ENCODE measurements at places on chromosomes 4 and X.

GRCh38 chr4:7647600-7648543, 213.1 kb upstream of the PSAPL1 start:
- DNase-seq, result no peak

DNA sequence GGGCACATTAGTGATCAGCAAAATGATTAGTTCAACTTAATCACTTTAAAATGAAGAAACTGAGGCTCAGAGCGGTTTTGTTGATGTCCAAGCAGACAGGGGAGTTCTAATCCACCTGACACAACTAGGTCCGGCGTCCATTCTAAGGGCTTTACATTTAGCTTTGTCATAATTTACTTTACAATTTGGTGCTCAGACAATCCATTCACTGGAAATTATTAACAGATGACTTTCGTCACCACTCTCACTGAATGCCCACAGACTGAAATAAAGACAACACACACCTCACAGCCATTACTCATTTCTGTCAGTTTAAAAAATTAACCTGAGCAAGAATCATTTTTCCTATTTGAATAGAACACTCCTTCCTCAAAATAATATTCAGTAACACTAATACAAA, 10.8 kb downstream of the NR3C2 start:
- DNase-seq, result no peak

DNA sequence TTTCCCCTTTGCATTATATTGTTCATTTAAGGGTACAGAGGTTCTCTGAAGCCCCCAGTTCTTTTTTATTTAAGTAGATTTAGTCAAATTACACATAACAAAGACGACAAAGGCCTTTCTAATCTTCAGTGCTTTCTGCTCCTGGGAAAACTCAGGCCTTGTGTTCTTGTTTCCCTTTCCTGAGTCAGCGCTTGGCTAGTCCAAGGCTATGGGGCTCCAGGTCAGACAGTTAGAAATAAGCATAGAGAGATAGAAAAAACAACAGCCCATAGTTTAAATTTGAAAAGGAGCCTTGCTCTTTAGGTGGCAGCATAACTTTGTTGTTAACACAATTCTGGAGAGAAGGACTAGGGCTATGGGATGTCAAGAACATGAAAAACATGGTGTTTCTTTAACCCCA, 97.3 kb downstream of the PPP1R2C start:
- no peak for DNase-seq

GRCh38 chr4:185529413-185529812, 5.9 kb downstream of the PDLIM3 start:
- DNase-seq, result no peak

- DNase-seq, result no peak
Observed at GRCh38 chrX:109812236-109812635, 79.2 kb upstream of the ACSL4 start.

GRCh38 chr4:26152056-26152455, 168.8 kb upstream of the RBPJ start:
- no peak for DNase-seq

DNA sequence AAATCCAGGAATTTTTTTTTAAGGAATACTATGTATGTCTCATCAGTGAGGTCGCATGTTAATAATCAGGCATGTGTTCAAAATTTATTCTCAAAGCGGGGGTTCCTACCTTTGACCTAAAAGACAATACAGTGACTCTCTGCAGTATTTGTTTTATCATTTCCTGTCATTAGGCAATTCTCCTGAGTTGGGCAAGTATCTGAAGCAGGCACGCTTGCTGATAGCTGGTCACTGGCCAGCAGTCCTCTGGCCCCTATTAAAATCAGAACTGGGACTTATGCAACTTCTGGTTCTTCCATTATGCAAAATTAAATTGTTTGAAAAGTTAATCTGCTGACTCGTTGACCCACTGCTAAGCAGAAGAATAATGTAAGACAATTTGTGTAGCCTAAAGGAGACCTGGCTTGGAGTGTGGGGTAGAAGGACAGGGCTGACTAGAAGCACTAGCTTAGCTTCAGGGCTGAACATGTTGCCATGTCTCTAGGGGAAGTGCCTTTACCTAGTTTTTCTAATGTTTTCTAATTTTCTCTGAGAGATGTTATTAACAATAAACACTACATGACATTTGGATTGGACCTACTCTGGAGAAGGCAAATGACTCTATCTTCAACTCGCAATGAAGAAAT, 36.0 kb upstream of the GABRA2 start:
- no peak for DNase-seq

- DNase-seq, result no peak
Observed at GRCh38 chr4:65805936-65806335, 135.6 kb upstream of the EPHA5 start.

DNA sequence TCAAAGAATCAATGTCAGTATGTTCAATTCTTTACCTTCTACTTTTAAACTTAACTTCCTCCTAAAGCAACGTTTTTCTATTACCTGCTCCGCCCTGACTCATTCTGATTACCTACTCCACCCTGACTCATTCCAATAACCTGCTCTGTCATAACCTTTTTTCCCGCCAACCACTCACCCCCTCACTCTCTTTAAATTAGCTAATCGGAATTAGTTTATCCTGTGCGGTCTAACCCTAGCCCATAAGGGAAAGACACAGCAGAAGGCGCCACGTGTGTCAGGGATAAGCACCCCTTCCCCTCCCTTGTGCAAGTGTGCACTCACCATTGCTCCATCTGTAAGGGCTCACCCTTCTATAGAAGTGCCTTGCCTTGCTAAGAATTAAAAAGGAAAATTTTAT, 64.4 kb downstream of the EIF4E start:
- no peak for DNase-seq

DNA sequence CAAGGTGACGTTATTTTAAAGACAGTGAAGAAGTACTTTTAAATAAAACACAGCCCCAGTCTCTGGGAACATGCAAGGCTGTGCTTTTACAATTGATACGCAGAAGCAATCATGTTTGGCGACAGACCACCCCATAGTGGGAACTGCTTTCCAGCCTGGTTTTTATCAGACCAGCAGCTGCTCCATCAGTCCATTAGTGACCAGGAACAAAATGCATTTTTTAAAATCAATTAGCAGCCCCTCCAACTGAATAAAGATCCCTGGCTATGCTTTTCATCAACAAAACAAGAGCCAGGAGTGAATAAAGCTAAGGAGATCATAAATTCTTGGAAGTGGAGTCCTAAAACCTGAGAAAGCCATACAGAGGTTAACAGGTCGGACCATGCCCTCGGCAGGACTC, 153.0 kb upstream of the TENM3 start:
- DNase-seq, result no peak

- DNase-seq, result no peak
Observed at GRCh38 chr4:176927664-176928063, 134.9 kb upstream of the VEGFC start.

GRCh38 chr4:74675673-74676279, 118.5 kb downstream of the BTC start:
- no peak for DNase-seq

DNA sequence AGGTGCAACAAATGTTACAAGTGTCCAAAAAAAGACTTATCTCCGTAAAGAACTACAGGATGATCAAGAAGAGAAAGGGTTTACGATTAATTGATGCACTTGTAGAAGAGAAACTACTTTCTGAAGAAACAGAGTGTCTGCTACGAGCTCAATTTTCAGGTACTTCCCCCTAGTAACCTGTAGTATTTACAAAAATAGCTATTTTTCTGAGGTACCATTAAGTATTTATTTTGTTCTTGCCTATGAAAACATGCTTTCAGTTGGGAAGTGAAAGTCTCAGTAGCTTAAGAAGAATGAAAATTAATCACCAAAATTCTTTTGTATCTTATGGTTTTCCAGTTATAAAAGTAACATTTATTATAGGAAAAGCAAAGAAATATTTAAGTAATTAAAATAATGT, 5.9 kb downstream of the THAP9 start:
- DNase-seq, result no peak

GRCh38 chr4:10192331-10192730, 75.7 kb upstream of the WDR1 start:
- DNase-seq, result no peak

- DNase-seq, result no peak
Observed at GRCh38 chr4:56799161-56799759, 22.2 kb downstream of the SPINK2 start.

GRCh38 chrX:87621697-87622096, 104.1 kb downstream of the KLHL4 start:
- no peak for DNase-seq

DNA sequence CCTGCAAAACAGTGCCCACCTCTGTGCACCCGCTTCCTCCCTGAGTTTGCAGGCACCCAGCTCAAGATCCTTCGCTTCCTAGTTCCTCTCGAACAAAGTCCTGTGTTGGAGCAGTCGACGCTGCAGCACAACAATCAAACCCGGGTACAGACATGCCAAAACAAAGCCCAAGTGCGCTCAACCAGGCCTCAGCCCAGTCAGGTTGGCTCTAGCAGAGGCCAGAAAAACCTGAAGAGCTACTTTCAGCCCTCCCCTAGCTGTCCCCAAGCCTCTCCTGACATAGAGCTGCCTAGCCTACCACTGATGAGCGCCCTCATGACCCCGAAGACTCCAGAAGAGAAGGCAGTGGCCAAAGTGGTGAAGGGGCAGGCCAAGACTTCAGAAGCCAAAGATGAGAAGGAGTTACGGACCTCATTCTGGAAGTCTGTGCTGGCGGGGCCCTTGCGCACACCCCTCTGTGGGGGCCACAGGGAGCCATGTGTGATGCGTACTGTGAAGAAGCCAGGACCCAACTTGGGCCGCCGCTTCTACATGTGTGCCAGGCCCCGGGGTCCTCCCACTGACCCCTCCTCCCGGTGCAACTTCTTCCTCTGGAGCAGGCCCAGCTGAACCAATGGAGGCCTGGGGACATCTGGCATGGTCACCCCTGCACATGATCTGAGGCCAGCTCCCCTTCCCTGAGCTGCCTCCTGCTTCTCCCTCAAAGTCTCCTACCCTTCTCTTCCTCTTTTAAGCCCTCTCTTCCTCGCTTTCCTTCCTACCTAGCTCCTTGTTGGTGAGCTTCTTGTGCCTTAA, 6.9 kb downstream of the APEX2 start:
- no peak for DNase-seq

DNA sequence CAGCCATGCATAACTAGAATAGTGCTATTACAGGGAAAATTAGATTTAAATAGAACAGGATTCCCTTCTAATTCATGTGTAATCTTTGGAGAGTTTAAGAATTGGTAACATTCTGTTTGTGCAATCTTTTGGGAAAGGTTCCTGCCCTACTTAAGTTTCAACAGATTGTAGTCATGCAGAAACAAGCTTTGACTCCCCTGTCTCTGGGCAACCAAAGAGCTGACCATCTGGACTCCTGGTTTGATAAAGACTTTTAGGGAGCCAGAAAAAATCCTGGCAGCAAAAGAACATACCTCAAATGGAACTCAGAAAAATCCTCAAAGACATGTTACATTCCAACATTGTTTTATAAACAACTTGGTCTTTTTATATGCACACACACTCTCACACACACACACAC, 191.1 kb upstream of the NEIL3 start:
- DNase-seq, result no peak

DNA sequence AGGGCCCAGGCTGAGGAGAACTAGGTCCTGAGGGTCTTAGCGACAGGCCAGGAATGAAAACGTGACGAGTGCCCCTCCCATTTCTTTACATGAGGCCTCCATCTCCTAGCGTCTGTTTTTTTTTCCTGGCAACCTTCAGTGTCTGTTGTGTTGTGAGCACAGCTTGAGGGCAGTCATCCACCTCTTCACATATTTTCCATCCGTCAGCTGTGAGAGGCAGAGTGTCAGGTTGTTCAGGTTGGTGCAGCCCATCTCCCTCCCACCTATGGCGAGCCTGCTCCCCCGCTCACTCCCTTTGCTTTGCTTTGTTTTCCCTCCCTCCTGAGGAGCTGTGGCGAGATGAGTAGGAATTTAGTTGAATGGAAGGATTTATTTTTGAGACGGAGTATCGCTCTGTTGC, 51.7 kb upstream of the CHRNA9 start:
- DNase-seq, result no peak

DNA sequence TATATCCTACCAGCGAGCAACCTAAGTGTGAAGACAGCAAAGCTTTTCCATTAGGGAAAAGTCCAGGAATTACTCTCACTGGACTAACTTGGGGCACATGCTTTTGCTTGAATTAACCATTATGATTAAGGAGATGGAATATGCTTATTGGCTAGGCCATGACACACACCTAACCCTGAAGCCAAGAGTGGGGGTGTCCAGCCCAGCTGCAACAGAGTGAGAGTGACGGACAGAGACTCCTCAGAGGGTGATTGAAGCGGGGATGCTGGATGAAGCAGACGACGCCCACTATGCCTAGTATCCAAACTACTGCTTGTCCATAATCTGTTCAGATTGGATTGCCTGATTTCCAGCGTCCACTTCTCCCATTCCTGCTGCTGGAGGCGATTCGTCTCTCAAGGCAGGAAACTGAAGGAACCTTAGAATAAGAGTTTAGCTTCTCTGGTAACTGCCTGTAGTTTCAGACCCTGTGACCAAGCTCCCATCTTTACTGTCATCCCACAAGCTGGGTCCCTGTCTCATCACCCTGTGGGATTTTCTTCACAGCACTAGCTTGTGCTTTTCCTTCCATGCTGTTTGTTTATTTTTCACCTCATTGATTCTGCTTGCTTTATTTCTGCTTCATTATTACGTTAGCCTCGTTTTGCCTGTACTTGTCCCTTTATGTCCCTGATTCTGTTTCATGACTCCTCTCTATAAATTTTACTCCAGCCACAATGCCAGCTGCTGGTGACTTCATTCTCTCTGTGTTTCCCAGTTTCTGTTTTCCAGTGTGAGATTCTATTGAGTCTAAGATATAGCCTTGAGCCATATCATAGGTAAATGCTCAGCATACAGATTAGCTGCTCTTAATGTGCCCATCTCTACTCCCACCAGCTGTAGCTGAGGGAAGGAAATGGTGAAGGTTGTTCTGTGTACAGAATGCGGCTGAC, 19.0 kb downstream of the FAM47E start:
- no peak for DNase-seq

- no peak for DNase-seq
Observed at GRCh38 chrX:19350941-19351384, 7.2 kb downstream of the PDHA1 start.

- no peak for DNase-seq
Observed at GRCh38 chr4:105490523-105490922, 16.7 kb upstream of the PPA2 start.

DNA sequence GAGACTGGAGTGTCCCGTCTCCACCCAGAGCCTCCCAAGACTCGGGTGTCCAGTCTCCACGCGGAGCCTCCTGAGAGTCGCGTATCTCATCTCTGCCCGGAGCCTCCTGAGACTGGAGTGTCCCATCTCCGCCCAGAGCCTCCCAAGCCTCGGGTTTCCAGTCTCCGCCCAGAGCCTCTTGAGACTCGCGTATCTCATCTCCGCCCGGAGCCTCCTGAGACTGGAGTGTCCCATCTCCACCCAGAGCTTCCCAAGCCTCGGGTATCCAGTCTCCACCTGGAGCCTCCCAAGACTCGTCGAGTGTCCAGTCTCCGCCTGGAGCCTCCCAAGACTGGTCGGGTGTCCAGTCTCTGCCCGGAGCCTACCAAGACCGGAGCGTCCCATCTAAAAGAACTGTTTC, 2.3 kb downstream of the FAM47C start:
- DNase-seq, result no peak

DNA sequence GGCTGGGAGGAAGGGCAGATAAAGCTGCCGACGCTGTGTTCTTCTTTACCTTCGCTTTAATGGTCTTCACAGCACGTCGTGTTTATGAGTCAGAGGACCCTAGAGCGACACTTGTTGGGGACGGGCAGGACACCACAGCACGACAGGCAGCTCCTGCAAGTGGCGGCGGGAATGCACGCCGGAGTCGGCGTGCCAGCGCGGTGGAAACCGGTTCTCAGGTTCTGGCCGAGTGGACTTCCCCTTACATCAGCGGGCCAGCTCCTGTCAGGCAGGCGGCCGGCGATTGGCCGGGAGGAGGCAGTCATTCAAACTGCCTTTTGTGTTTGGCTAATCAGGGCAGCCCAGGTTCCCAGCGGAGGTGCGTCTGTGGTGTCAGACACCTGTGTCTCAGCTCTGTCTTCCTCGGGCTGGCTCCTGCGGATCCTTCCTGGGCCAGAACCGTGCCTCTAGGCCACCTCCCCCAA, 150.9 kb downstream of the SHROOM3 start:
- DNase-seq, result no peak

Data from effector CD4-positive, alpha-beta T cell (primary cell).